ENCODE measurements at places on chromosomes 16 and 17.

DNA sequence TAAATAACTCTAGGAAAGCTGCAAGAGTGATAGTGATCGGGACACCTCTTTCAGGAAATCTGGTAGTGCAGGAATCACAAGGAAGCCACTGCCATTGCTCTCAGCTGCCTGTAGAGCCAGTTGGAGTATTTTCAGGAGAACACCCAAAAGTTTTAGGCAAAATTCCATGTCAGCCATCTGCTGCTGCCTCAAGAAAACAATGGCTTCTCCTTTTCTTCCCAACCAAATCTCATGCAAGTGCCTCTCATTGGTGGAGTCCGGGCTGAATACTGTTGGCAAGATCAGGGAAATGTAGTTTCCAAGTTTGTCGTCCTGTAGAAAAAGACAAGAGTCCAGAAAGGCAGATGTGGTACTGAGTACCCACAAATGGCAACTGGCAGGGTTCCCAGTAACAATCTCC, 54.9 kb upstream of the TANC2 start:
- no peak for DNase-seq

- DNase-seq = no peak
These were observed 8.4 kb downstream of the SOST start for GRCh38 chr17:43750153-43750552.

- no peak for DNase-seq
These were observed 863.5 kb downstream of the KCNJ2 start for GRCh38 chr17:71032746-71033273.

DNA sequence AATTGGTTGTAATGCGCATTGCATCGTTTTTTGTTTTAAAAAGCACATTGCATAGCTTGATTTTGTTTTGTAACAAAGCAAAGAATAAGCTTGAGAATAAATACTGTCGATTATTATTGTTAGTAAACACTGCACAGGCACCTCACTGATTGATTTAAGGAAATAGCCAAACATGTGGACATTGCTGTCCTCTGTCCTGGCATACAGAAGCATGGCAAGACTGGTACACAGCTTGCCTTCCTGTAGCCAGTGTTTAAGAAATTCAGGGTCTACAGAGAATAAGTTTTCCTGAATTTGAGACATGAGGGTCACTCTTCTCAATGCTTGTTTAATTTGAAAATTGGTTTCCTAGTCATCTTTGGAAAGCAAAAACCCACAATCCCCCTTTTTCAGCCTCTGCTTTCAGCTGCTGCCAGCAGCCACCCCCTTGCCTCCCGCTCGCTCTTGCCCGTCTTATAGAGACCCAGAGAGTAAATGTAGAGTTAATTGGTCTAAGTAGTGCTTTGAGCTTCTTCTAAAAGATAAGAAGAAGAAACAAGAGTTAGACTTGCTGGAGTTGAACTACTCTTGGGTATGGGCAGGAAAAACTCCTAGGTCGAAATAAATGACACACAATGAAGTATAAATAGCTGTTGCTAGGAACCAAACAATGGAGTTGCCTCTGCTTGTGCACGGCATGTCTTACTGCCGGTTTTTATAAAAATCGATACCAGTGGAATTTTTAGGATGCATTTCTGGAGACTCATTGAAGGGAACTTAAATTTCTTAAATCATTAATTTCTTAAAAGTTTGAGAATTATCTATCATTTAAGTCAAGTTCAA, 116.6 kb downstream of the MRTFB start:
- no peak for DNase-seq

- no peak for DNase-seq
These were observed 30.7 kb downstream of the PRKAR1A start for GRCh38 chr17:68542698-68543463.

DNA sequence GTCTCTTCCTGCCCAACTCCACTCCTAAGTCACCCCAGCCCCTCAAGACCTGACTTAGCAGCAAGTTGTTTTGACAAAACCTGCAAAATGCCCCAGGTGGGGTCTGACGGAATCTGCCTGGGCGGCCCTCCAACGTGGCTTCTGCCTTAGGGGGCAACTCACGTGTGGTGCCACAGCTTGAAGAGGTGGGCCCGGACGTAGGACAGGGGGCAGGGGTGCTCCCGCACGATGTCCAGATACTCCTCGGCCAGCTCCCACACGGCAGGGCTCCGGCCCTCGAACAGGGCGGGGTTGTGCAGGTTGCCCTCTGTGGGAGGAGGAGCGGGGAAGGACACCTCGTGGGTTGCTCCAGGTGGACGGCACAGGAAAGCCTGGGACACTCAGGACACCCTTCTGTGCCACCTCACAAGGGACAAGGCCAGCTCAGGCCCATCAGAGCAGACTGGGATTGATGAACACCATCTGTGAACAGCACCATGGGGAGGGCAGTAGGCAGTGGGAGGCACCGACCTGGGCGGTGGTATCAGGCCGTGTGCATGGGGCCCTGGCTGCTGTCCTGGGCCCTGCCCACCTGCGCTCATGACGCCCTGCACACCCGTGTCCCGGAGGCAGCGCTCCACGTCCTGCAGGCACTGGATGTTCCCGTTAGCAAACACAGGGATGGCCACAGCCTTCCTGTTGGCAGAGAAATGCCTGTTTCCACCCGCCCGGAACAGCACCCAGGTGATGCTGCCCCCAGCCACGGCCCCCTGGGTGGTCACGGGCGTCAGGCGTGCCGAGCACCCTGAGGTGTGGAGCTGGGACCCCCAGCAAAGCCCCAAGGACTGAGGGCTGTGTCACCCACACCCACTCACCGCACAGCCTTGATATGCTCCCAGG, 4.3 kb downstream of the DUS1L start:
- no peak for DNase-seq

GRCh38 chr16:25174285-25174684, 42.5 kb upstream of the AQP8 start:
- no peak for DNase-seq

GRCh38 chr17:74641224-74641957, 17.9 kb upstream of the CD300E start:
- no peak for DNase-seq

GRCh38 chr17:67442787-67443624, 65.9 kb downstream of the PITPNC1 start:
- no peak for DNase-seq

GRCh38 chr17:56314026-56314425, 160.8 kb downstream of the ANKFN1 start:
- no peak for DNase-seq

DNA sequence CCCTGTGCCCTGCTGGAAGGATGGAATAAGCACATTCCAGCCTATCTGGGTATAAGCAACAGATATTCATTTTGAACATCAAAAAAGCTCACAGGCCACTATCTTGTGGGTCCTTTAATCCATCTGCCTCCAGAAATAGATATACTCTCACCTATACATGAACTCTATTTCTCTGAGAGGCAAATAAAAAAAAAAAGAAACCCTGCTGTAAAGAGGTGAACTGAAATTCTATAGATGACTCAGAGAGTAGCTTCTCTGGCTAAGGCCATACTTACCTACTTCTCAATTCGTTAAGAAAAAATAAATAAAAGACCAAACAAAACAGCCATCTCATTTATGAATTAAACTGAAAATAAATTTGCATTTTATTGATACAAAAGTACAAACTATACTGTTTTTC, 86.3 kb downstream of the DYNLRB2 start:
- no peak for DNase-seq

DNA sequence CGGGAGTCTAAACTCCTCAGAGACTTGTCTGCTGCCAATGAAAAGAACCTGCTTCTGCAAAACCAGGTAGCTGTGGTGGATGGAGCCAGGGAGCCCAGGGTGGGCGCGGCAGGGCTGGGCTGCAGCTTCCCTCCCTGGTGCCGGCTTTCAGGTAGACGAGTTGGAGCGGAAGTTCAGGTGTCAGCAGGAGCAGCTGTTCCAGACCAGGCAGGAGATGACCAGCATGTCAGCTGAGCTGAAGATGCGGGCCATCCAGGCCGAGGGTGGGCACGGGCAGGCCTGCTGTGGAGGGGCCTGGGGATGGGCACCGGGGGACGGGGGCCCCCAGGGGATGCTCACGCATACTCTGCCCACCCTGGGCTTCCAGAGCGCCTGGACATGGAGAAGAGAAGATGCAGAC, 3.2 kb upstream of the RAC3 start:
- DNase-seq = no peak

- no peak for DNase-seq
These were observed 1.2 kb upstream of the MSLN start for GRCh38 chr16:759110-759910.

DNA sequence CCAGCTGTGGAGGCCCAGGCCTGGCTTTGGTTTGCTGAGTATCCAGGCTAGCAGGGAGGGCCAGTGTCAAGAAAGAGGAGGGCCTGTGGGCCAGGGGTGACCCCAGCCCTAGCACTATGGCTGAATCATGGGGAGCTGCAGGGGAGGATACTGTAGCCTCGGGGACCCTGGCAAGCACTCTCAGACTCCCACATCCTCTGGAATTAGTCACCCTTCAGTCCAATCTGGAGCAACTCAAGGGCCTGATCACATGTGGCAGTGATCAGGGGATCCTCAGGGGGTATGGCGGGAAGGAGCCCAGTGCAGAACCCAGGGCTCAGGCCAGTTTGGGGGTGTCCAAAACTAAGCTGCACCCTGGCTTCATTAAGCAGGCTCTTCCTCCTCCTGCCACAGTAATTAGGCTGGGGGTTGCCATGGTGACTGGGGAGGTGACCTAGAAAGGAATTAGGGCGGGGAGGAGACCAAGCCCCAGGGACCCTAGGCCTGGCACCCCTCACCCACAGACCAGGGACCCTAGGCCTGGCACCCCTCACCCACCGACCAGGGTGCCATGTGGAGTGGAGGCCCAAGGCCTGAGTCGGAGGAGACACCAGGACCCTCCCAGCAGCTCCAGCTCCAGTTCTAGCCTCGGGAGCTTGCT, 5.8 kb downstream of the NLGN2 start:
- peak; percentile 27 for DNase-seq

DNA sequence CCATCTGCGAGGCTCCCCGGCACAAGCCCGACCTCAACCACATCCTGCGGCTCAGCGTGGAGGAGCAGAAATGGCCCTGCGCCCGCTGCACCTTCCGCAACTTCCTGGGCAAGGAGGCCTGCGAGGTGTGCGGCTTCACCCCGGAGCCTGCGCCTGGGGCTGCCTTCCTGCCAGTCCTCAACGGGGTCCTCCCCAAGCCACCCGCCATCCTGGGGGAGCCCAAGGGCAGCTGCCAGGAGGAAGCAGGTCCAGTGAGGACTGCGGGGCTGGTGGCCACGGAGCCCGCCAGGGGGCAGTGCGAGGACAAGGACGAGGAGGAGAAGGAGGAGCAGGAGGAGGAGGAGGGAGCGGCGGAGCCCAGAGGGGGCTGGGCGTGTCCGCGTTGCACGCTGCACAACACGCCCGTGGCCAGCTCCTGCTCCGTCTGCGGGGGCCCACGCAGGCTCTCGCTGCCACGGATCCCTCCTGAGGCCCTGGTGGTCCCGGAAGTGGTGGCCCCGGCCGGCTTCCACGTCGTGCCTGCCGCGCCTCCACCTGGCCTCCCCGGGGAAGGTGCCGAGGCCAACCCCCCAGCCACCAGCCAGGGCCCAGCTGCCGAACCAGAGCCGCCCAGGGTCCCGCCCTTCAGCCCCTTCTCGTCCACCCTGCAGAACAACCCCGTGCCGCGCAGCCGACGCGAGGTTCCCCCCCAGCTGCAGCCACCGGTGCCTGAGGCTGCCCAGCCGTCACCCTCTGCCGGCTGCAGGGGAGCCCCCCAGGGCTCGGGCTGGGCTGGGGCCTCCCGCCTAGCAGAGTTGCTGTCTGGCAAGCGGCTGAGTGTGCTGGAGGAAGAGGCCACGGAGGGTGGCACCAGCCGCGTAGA, 13.1 kb upstream of the PRR35 start:
- no peak for DNase-seq

DNA sequence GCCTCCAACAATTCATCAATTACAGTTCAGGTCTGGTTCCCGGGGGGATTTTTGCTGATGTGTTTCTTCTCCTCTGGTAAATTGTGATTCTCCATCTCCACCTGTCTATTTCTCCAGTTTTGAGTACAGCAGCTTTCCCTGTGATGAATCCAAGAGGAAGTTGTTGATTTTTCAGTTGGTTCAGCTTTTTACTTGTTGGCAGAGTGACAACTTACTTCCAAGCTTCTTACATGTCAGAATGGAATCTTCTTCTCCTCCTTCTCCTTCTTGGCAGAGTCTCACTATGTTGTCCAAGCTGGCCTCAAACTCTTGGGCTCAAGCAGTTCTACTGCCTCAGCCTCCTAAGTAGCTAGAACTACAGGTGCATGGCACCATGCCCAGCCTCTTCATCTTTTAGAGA, 33.4 kb upstream of the TMEM92 start:
- DNase-seq = no peak

DNA sequence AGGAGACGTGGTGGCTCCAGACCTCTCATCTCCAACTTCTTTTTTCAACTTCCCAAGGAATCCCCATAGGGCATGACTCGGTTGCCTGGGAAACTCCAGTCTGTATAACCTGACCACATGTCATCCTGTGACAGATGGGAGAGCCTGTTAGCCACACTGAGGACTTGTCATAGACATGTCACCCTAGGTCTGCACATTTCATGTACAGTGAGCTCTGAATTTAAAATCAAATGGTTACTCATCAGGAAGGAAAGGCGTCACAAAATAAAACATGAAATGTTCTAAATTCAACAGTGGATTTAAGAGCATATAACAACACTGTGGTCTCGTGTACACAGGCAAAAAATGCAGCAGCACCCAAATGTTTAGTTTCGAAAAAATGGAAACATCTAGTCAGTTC, 22.2 kb upstream of the ADAMTS18 start:
- no peak for DNase-seq

DNA sequence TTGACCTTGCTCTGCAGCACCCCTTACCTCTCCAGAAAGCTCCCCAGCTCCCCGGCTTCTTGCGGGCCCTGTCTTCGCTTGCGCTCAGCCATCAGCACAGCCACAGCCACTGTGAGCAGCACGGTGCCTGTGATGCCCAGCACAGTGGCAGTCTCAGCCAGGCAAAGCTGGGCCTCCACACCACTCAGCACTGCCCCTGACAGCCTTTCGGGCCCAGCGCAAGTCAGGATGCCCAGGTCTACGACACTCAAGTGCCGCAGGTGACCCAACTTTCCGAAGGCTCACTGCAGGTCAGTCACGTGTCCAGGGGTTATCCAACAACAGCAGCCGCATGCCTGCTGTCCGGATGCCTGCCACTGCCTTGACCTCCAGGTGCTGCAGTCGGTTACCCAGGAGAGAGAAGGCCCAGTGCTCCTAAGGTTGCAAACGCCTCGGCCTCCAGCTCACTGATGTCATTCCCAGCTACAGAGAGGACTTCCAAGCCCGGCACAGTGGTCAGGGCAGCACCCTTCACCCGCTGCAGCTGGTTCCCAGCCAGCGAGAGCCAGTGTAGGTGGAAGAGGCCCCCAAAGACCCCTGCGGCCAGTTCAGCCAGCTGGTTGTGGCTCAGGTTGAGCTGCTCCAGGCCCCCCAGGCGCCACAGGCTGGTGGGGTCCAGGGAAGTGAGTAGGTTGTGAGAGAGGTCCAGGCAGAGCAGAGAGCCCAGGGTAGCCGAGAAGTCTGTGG, 8.9 kb upstream of the TMEM101 start:
- no peak for DNase-seq

Data from MG63 (cell line).